ENCODE measurements at places on chromosomes 12 and 14. TPM values are rescaled to one million over a fixed set of nuclear protein-coding genes. Genes with fewer than 3 reads are reported as not detected.
A peak's percentile ranks its signal among the peaks of the same experiment; 100 is the strongest.

The OASL gene
- 0.10 TPM for polyA plus RNA-seq

The RERG gene
- 34.5 TPM for polyA plus RNA-seq

The CARMIL3 gene
- 2.4 TPM for polyA plus RNA-seq

The HSPA2 gene
- polyA plus RNA-seq = 13.4 TPM

The FOXA1 gene
- polyA plus RNA-seq = 3.2 TPM

The GPRC5D gene
- 1.1 TPM for polyA plus RNA-seq

GRCh38 chr14:37060496-37061260 is 111.7 kb downstream of the SLC25A21 start:
- no peak for DNase-seq

- DNase-seq = no peak
Observed at GRCh38 chr12:105426766-105427165, 96.3 kb downstream of the C12orf75 start.

DNA sequence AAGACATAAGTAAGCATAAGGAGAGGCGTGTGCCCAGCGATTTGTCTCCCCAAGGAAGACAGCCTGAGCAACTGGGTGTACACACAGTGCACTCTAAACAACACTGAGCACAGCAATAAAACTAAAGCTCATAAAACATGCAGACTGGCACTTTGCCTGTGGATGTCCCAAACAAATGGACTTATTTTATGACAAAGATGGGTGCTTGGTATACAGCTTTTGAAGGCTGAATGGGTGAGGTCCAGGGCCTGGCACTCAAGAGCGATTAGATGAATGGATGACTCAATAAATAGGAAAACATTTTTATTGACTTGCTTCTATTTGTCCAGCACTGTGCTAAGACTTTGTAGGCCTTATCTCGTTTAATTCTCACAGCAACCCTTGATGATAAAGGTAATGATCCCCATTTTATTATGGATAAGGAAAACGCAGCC is 28.5 kb downstream of the LGMN start:
- no peak for DNase-seq

GRCh38 chr12:54389607-54390175 is 5.2 kb upstream of the ZNF385A start:
- DNase-seq = no peak

- no peak for DNase-seq
Observed at GRCh38 chr14:99958380-99958779, 106.8 kb upstream of the EVL start.

- peak; percentile 50 for DNase-seq
Observed at GRCh38 chr12:113591480-113591974, 119.9 kb upstream of the LHX5 start.

GRCh38 chr14:50619569-50620141 is 48.5 kb downstream of the SAV1 start:
- DNase-seq = peak; percentile 19

DNA sequence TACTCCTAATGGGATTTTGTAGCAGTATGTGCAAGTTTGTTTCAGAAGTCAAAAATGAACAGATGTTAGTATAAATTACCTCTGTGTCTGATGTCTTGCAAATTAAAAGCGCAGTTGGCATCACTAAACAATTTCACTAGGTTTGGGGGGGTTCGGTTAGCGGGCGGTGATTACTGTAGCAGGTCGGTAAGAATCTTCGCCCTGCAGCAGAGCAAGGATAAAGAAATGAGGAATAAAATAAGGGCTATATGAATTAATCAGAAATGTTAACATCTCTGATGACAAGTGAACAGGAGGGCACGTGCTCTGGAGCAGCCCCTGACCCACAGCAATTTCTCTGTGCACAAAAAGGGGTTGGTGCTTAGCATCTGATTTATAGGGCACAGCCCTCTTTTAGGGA is 43.6 kb upstream of the VSX2 start:
- no peak for DNase-seq

DNA sequence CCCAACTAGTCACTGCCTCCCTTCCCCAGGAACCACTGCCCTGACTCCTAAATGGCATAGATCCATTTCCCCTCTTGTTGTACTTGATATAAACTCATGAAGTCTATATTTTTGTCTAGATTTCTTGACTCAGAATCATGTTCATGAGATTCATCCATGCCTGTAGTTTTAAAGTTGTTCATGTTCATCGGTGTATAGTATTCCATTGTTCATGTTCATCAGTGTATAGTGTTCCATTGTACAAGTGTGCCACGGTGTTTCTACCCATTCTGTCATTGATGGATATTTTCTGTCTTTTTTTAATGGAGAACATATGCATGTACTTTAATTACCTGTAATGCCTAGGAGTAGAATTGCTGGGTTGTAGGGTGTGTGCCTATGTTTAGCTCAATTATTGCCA is 261.7 kb downstream of the CACNA1C start:
- DNase-seq = no peak

DNA sequence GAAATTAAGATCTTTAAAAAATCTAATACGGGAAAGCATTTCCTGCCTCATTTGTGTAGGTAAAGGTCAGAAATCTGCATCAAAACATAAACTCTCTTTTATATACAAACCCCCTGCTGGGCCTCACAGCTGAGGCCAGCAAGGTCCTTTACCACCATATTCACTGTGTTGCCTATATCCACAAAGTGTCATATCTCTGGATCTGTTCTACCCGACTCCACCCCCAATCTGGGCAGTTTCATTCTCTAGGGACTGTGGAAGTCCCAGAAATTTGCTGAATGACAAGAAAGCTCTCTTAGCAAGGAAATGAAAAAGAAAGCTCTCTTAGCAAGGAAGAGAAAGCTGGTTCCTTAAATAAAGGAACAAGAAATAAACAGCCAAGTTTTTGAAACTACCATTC is 301.7 kb downstream of the KCNH5 start:
- no peak for DNase-seq

DNA sequence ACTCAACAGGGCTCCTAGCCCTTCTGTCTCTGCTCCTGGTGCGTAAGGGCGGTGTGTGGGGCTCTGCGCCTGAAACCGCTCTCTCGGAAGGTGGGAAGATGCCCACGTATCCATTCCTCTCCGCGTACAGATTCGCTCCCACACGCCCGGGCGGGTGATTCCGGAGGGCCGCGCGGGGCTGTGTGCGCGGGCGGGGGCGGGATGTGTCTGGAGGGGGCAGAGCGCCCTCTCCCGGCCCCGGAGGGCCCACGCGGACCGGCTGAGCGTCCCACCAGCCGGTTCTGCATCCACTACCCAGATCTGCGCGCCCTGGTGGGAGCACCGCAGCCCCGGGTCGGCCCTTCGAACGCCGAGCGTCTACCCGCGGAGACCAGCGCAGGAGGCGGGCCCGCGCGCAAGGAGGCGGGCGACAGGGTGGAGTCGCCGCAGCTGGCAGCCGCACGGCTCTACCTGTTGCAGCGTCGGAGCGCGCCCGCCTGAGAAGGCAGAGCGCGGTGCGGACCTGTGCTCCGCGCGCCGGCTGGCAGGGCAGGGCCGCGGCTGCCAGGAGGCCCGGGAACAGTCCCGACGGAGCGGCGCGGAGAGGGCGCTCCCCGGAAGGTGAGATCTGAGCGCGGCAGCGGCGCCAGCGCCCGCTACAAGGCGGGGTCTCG is 1.4 kb upstream of the KCNK13 start:
- DNase-seq = peak; percentile 53

DNA sequence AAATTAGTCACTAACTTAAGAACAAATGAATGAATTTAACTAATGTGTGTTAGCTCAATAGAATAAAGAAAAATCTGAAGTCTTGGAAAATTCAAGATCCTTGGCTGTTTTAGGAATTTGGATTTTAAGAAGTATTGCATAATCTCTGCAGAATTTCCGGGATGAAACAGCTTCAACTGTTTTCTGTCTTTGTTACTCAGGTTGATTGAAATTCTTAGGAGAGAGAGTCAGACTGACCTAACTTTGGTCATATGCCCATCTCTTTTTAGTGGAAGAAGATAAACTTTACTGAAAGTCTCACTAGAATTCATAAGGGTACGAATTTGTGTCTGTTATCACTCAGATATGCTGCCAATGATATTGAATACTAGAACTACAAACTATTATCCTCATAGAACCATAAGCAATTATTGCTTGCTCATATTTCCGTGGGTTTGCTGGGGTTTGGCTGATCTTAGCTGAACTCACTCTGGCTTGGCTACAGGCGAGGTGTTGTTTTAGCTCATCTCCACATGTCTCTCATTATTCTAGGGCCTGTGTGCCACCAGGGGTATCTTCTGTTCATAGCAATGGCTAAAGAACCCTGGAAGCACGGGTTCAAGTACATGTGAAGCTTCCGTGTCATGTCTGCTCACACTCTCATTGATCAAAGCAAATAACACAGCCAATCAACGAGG is 257.4 kb upstream of the NOVA1 start:
- DNase-seq = no peak

GRCh38 chr12:18799561-18799960 is 61.6 kb downstream of the CAPZA3 start:
- no peak for DNase-seq

GRCh38 chr14:21201732-21202462 is 46.0 kb upstream of the OR5AU1 start:
- DNase-seq = no peak

DNA sequence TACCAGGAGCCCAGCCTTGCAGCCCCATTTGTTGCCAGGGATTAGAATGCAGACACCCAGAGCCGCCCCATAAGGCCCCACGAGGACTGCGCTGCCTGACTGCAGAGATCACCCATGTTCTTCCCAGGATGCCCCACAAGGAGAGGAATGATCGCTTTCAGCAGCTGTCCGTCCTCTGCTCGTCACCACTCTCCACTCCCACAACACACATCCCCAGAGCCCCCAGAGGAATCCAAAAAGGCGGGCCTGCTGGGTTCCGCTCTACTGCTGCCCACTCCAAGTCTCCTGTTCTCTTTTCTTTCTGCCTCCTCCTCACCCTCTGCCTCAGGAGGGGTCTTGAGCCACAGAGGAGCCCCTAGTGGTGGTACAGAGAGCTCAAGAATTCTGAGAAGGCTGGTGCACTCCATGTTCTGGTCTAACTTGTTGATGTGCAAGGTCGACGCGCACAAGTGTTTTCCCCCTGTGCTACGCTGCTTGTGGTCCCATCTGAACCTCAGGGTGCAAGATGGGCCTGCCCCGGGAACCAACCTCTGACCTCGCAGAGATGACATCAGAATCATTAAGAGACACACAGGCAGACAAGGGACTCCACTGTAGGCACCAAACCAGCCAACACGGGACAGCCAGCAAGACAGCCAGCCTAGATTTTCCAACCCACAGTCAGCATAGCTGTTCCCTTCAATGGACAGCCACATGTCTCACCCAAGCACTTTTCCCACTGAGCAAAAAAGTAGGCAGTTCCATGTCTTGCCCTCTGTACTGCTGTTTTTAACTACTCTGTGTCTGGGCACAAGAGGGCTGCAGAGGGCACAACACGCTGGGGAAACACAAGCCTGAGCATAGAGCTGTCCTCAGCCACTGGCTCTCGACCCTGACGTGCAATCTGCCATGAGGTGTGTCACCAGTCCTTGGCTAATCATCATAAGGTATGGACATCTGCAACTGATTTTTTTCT is 29.9 kb downstream of the PXN start:
- peak; percentile 57 for DNase-seq

Data from left kidney (tissue), 8 donors.